ENCODE measurements at places on chromosomes 3 and 15.

- no peak for DNase-seq
Observed at GRCh38 chr15:85094685-85095084, 113.0 kb downstream of the PDE8A start.

GRCh38 chr3:188212308-188212969 is 58.5 kb downstream of the LPP start:
- no peak for DNase-seq

DNA sequence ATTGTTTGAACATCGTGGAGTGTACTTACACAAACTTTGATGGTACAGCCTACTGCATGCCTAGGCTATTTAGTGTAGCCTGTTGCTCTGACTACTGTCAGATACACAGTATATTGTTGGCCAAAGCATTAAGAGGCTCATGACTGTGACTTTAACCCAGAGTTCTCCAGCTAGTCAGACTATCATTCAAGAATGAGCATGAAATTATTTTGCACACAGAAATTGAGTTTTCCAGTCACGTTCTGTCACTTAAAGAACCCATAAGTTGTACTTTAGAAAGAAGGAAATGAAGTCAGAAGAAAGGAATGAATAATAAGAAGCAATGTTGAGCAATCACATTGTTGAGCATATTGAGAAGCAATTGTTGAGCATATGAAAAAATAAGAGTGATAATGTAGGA is 37.6 kb upstream of the SLC22A13 start:
- DNase-seq = peak; percentile 7

GRCh38 chr15:80992441-80992840 is 2.8 kb upstream of the MESD start:
- no peak for DNase-seq

- no peak for DNase-seq
Observed at GRCh38 chr15:35040339-35041255, 44.5 kb downstream of the NANOGP8 start.

- DNase-seq = no peak
Observed at GRCh38 chr15:55823191-55823670, 80.3 kb upstream of the PRTG start.

- DNase-seq = no peak
Observed at GRCh38 chr3:187971629-187972028, 182.3 kb upstream of the LPP start.

DNA sequence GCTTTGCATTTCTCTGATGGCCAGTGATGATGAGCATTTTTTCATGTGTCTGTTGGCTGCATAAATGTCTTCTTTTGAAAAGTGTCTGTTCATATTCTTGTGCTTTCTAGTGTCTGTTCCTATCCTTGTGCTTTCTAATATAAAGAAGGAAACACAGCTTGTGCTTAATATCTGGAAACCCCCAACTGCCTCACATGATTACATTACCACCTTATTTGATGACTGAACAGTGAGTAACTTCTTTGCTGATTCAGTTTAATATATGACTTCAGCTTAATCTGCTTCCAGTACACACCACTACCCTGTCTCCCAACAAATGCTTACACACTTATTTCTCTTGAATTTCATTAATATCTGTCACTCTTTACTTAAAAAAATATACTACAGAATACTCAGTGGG is 835.1 kb downstream of the EDEM1 start:
- no peak for DNase-seq

GRCh38 chr3:58026598-58026997 is 18.4 kb downstream of the FLNB start:
- no peak for DNase-seq

DNA sequence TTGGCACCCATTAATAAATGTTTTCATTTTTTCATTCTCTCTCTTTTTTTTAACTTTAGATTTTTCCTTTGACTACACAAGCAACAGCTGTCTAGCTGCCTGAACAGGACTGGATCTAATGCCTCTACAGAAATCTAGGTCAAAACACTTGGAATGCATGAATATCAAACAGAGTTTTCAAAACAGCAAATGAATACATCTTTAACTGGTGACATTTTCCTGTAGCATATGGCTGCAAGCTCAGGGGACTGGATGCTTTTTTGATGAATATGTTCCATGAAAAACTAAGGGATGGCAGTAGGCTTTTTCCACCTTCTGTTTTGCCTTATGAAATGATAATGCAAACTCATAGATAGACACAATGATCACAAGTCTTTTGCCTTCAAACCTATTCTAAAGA is 661.7 kb downstream of the MCTP2 start:
- DNase-seq = no peak

DNA sequence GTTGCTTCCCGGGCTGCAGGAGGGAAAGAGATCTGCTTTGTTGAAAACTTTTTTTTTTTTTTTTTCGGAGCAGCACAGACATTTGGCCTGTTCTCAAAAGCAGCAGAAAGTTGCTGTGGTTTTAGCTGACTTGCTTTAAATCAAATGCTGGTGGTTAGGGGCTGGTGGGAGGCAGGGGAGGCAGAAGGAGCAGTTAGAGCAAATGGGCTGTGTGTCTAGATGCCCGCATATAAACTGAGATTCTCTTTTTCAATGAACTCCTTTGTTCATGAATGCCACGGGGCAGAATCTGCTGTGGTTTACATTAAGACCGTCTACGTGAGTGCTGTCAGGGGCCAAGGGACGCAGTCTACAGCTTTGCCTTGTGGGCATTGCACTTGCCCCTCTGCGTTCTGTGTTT is 95.9 kb downstream of the FLNB start:
- no peak for DNase-seq

DNA sequence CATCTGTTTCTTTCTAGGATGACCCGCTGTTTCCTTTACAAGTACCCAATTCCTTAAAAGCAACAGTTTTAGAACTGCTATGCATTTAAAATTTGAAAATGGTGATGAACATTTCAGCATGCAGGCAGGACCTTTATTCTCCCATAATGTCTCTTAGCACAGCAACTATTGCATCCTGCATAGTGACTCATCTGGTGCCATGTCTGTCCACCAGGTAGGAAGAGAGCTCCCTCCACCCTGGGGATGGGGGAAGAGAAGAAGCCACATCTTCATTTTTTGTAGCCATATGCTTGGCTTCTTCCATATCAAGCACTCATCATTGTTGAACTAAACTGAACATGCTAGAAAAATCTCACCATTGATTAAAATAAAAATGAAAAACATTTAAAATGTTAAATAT is 9.9 kb downstream of the GPR15 start:
- no peak for DNase-seq

GRCh38 chr3:141412087-141412935 is 44.0 kb downstream of the ZBTB38 start:
- DNase-seq = peak; percentile 25

DNA sequence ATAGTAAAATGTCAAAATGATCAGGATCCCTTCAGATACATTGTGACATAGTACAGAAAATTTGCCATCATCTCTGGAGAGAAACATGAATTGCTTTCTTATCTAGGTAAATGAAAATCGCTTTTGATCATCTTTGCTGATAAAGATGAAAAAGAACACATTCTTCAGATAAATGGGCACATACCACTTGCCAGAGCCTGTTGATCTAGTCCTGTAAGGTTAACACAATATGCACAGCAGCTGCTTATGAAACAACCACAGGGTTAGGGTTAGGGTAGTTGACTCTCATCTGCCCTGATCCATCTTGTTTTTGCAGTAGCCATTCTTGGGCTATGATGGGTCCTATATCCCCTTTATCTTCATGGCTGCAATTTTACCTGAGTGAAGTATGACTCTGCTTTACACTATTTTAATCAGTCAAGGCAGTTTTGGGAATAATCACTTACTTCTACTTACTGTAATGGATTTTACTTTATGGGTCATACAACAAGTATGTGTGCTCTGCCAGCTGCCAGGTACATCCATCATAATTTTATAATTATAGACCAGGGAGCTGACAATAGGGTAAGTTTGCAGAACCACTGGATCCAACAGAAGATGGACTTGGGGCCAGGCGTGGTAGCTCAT is 12.6 kb upstream of the SPINK8 start:
- DNase-seq = no peak
